ENCODE measurements at places on chromosomes 1 and 21.

- no peak for DNase-seq
Observed at GRCh38 chr1:41977326-41977725, 58.6 kb upstream of the HIVEP3 start.

- no peak for DNase-seq
Observed at GRCh38 chr1:153661111-153661708, 2.7 kb downstream of the SNAPIN start.

- DNase-seq, result no peak
Observed at GRCh38 chr1:56301791-56302190, 277.6 kb downstream of the PLPP3 start.

GRCh38 chr1:247402120-247402675 is 13.8 kb upstream of the NLRP3 start:
- DNase-seq, result no peak

GRCh38 chr1:98103617-98104285 is 182.9 kb upstream of the DPYD start:
- DNase-seq, result no peak

DNA sequence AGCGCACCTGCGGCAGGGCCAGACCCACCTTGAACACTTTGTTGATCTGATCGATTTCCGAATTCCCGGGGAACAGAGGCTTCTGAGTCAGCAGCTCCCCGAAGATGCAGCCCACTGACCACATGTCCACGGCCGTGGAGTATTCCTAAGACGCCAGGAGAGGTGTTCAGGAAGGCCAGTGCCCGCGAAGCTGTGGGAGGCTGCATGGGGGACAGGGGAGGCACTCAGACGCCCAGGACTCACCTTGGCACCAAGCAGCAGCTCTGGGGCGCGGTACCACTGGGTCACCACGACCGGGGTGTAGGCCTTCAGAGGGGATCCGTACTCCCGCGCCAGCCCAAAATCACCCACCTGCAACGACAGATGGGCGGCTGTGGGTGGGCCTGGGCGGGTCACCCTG is 11.2 kb upstream of the SLC35E2B start:
- DNase-seq, result no peak

DNA sequence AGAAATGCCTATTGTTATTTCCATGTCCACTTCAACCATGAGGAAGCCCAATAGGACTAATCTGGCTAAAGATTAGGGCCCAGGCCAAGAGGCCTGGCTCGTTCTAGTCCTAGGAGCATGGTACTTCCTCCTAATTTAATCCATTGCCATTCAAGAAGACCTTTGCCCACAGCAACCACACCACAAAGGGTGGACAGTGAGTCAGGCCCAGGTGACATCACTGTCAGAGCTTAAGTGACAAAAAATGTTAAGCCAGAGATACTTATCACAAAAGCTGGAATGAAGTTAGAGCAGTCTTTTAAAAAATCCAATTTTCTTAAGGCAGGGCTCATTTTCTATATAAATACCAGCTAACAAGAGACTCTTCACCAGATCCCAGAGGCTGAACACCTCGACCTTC is at the start of gene SPRR3:
TSS of gene SPRR3 (plus strand) at position 368 of the 400 bp plus-strand sequence. CDS start 1,272 bp downstream, outside the sequence.
- DNase-seq, result no peak

DNA sequence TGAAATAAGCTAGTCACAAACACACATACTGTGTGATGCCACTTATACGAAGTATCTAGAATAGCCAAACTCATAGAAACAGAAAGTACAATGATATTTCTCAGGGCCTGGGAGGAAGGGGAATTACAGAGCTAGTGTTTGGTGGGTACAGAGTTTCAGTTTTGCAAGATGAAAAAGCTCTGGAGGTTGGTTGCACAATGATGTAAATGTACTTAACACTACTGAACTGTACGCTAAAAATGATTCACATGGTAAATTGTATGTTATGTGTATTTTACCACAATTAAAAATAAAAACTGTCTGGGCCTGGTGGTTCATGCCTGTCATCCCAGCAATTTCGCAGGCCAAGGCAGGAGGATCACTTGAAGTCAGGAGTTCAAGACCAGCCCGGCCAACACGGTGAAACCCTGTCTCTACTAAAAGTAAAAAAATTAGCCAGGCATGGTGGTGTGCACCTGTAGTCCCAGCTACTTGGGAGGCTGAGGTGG is 15.3 kb upstream of the FHAD1 start:
- DNase-seq, result peak; percentile 58

DNA sequence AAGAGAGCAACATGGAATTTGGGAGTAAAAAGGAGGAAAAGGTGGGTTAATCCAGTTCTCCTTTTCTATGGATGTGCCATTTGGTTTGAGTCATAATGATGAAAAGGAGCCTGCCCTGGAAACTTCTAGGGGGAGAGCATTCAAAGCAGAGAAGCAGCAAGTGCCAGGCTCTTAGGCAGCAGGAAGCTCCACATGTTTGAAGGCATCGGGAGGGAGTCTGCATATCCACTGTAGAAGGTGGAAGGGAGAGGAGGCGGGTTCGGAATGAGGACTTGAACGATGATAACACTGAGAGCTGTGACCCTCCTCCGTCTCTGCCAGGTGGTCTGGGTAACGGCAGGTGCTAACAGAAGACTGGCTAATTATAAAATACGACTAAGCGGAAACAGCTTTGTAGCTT is 128.2 kb downstream of the RYR2 start:
- no peak for DNase-seq

DNA sequence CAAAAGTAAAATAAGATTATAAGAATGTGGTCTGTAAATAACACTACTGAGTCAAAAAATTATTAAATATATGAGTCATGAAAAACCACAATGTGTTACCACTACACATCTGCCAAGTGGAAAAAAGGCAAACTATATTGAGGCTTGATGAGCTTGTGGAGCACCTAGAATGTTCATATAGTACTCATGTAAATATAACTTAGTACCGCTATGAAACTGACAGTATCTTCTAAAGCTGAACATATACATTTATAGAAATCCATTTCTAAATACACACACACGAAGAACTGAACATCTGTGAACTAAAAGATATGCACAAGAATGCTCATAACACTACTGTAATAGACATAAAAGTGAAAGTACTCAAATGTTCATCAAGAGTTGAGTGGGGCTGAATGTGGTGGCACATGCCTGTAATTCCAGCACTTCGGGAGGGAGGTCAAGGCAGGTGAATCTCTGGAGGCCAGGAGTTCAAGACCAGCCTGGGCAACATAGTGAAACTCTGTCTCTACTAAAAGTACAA is 18.5 kb upstream of the GBP3 start:
- DNase-seq, result peak; percentile 44

- no peak for DNase-seq
Observed at GRCh38 chr1:228085287-228085951, 2.9 kb downstream of the ARF1 start.

DNA sequence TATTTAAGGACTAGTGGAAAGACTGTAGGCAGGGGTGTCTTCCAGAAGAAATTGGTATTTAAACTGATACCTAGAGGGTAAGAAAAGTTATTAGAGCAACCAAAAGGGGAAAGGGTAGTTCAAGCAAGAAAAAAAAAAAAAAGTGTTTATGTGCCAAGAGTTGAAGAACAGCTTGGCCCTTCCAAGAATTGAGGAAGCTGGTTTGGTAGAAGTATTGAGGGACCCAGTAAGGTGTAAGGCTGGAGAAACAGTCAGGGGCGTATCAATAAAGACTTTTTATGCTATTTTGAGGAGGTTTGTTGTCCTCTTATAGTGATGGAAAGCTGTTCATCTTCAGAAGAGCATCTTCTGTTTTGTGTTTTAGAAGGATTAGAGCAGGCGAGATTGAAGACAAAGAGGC is 108.3 kb downstream of the PTPRC start:
- DNase-seq, result no peak

- no peak for DNase-seq
Observed at GRCh38 chr1:76782809-76783208, 84.5 kb upstream of the ST6GALNAC5 start.

GRCh38 chr1:111190931-111191451 is 9.5 kb downstream of the DENND2D start:
- DNase-seq, result no peak
